WTC11 (cell line): ENCODE measurements at places on chromosomes 12 and 14. TPM values are rescaled to one million over a fixed set of nuclear protein-coding genes. Genes with fewer than 3 reads are reported as not detected.
A peak's percentile ranks its signal among the peaks of the same experiment; 100 is the strongest.

Gene SLC17A8
- 0.05 to 0.26 TPM in 2 of 3 replicates, not detected in the other for total RNA-seq

DNA sequence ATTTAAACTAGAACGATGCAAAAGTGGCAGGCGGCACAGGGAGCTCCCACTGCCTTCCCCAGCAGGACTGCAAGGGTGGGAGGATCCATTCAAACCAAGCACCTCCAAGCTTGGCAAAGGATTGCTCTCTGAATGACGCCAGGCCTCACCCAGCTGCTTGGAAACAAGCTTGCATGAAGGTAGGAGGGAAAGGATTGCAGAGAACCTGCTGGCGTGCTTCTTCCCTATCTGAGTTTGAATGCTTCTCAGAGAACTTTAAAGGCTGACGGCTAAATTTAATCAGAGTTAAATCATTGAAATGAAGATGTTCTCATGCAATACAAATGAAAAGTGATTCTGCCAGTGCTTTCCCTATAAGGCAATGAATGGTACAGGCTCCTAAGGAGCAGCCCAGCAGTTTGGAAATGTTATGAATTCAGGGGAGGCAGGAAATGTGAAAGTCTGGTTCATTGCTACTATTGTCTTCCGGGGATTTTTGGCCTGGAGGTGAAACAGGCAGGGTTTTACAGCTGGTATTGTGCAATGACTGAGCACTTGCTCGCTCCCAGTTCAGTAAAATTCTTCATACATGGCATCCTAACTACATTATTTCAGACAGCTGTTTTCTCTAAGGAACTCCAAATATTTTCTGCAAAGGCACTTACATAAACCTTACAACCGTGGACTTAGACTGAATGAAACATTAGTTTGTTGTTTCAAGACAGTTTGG lies 31.9 kb upstream of the DUSP6 start:
- H3K27ac ChIP-seq: peak overlapping the region; percentile 95
- peaks cover 52% of the 10 kb centered on the region for H3K4me1 ChIP-seq
- peak; percentile 54 for DNase-seq
- H3K4me3 ChIP-seq: no peak overlapping the region
- no peaks in the 10 kb centered on the region for H3K36me3 ChIP-seq
- H3K27me3 ChIP-seq: no peaks in the 10 kb centered on the region

GRCh38 chr14:78286210-78286609 lies 116.0 kb downstream of the NRXN3 start:
- H3K36me3 ChIP-seq: 0 out of 2 replicates have a peak, but pooled peaks cover 2% of the 10 kb centered on the region
- H3K27me3 ChIP-seq: no peaks in the 10 kb centered on the region
- H3K4me1 ChIP-seq: peaks cover 15% of the 10 kb centered on the region
- DNase-seq: no peak

DNA sequence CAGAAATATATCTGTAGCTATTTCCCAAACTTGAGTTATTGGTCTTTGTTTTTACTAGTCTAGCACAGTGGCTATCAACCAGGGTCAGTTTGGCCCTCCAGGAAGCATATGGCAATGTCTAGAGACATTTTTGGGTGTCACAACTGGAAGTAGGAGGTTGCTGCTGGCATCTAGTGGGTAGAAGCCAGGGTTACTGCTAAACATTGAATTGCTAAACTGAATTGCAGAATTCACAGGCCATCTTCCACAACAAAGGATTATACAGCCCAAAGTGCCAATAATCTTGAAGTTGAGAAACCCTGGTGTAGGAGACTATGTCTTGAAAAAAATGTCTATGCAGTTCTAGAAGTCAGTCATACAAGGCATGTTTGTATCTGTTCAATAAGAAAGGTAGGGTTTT lies 27.7 kb downstream of the ARHGAP5 start:
- H3K4me1 ChIP-seq: peaks cover 2% of the 10 kb centered on the region
- H3K36me3 ChIP-seq: no peaks in the 10 kb centered on the region
- no peak overlapping the region for H3K27ac ChIP-seq
- no peak for DNase-seq

DNA sequence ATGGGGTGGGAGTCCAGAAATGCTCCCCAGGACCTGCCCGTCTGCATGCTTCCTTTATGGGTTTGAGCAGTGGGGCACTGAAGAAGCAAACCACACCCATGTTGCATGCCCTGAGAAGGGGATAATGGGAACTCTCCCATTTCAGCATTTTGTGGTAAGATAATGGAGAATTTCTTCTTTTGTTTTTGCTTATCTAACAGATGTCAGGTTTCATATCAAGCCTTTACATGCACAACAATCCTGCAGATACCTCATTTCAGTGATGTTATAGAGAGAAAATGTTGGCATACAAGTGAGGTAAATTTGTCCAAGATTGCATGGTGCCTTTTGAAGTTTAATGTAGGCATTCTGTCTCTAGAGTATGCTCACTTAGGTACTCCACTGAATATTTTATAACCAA lies 177.0 kb downstream of the ALX1 start:
- H3K4me1 ChIP-seq: peaks cover 18% of the 10 kb centered on the region
- no peaks in the 10 kb centered on the region for H3K27me3 ChIP-seq
- H3K27ac ChIP-seq: no peak overlapping the region
- no peak overlapping the region for H3K4me3 ChIP-seq
- peaks cover 4% of the 10 kb centered on the region for H3K36me3 ChIP-seq

Gene EXOC5
- total RNA-seq: 71.5 to 80.4 TPM (median 74.2 TPM) in 3 replicates

DNA sequence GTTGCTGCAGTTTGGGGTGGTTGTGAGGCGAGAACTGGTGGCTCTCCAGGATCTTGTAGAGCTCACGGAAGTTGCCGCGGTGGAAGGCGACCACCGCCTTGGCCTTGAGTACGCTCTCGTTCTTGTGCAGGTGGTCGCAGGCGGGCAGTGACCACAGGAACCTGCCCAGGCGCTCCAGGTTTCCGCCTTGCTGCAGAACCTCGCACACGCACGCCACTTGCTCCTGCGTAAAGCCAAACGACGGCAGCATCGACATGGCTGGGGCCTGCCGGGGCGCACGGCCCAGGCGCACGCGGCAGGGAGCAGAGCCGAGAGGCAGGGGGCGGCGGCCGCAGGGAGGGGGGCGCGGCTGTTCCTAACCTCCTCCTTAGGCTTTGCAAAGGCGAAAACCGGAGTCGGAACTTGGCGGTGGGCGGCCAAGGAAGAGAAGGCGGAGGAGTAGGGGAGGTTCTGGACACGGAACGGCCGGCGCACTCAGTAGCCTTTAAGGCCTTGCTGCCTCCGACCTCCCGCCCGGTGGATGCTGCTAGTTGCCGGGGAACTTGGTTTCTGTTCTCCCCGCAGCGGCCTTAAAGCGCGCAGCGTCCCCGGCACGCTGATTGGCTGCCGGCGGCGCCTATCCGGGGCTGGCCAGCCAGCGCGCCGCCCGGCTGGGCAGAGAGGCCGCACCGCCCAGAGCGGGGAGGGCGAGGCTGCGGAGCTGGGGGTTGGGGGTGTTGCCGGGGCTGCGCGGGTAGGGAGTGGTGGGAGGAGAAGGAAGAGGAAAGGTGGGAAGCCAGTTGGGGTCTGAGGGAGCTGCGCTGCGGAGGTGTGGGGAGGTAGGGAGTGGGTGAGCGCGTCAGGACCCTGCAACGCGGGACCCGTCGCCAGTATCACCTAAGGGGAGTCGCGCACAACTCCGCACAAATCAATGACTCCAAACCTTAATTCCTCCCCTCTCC lies at the start of gene SIX1:
SIX1 (minus strand) TSS at position 544 of the 941 bp plus-strand sequence; CDS start at position 256, 288 bp downstream.
- H3K27me3 ChIP-seq: peaks cover 99% of the 10 kb centered on the region
- no peak within 1 kb of the TSS for H3K27ac ChIP-seq
- H3K4me1 ChIP-seq: peaks cover 85% of the 10 kb centered on the region
- H3K36me3 ChIP-seq: no peaks in the 10 kb centered on the region
- DNase-seq: peak; percentile 91
- peak within 1 kb of the TSS; percentile 70 for H3K4me3 ChIP-seq

DNA sequence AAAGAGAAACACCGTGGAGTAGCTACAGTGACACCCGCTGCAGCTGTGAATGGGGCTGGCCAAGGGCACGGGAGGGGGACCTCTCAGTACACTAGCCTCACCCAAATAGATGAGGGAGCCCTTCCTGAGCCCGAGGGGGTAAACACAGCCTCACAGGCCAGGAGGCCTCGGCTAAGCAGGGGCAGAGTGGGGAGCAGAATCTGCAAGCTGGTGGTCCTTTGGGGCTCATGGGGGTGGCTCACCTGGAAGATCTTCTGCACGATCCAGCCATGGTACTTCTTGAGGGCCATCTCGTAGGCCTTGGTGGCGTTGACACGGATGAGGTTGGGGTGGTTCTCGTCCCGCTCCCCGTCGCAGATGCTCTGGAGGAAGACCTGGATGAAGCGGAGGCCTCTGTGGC lies 22.2 kb upstream of the TRPV4 start:
- H3K36me3 ChIP-seq: peaks cover 6% of the 10 kb centered on the region; the same call in 1 of the 2 replicates
- H3K27me3 ChIP-seq: no peaks in the 10 kb centered on the region
- H3K27ac ChIP-seq: no peak overlapping the region

DNA sequence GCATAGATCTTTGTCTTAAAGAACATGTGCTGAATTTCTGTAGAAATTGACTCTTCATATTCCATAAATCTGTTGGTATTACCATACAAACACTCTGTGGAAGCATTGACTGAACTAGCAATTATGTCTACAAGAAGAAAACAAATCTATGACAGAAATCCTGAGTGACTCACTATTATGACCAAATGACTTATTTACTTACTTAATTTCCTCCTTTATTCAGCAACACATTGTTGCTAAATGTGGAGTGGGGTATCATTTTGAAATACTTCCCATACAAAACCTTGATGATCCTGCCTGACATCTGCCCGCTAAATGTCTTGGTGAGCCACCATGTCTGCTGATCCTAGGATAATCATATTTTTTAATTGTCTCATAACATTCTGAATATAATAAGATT lies 99.1 kb upstream of the SLCO1C1 start:
- H3K4me3 ChIP-seq: no peak overlapping the region
- H3K4me1 ChIP-seq: 0 out of 2 replicates have a peak, but pooled peaks cover 3% of the 10 kb centered on the region
- H3K36me3 ChIP-seq: no peaks in the 10 kb centered on the region
- no peaks in the 10 kb centered on the region for H3K27me3 ChIP-seq

Gene KRT79
- total RNA-seq: not detected in 3 replicates

DNA sequence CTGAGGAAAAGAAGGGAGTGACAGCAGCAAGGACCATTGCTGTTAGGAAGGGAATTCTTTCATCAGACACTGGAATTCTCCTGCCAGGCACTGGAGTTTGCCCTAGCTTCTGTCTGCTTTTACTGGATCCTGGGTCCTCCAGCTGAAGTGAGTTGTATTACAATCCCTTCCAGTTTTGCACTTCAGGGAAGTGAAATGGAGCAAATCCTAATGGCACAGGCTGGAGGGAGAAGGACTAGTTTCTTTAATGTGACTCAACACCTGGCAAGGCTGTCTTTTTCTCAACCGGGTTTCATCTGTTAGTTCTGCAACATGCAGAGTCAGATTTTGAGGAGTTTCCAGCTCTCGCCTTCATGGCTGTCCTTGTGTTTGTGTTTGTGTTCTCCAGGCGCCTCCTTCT lies 45.8 kb downstream of the ETV6 start:
- no peaks in the 10 kb centered on the region for H3K27me3 ChIP-seq
- DNase-seq: no peak
- peaks cover 14% of the 10 kb centered on the region for H3K4me1 ChIP-seq
- peak overlapping the region; percentile 29; the same call in 1 of the 2 replicates for H3K27ac ChIP-seq
- no peak overlapping the region for H3K4me3 ChIP-seq
- no peaks in the 10 kb centered on the region for H3K36me3 ChIP-seq

DNA sequence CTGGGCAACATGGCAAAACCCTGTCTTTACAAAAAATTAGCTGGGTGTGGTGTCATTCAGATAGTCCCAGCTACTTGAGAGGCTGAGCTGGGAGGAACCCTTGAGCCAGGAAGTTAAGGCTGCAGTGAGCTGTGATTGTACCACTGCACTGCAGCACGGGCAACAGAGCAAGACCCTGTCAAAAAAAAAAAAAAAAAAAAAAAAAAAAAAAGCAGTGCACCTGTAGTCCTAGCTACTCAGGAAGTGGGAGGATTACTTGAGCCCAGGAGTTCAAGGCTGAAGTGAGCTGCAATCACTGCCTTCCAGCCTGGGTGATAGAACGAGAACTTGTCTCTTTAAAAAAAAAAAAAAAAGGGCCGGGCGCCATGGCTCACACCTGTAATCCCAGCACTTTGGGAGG lies 5.6 kb downstream of the REM2 start:
- peaks cover 31% of the 10 kb centered on the region for H3K27me3 ChIP-seq
- no peak overlapping the region for H3K4me3 ChIP-seq
- H3K27ac ChIP-seq: no peak overlapping the region
- H3K36me3 ChIP-seq: no peaks in the 10 kb centered on the region

Gene LRP6
- 61.9 to 72.8 TPM (median 68.8 TPM) in 3 replicates for total RNA-seq

Gene C12orf54
- not detected in 3 replicates for total RNA-seq

- H3K27ac ChIP-seq: no peak overlapping the region
- H3K27me3 ChIP-seq: no peaks in the 10 kb centered on the region; the same call in 1 of the 2 replicates
- no peaks in the 10 kb centered on the region for H3K36me3 ChIP-seq
- H3K4me1 ChIP-seq: peaks cover 17% of the 10 kb centered on the region
- no peak for DNase-seq
- no peak overlapping the region for H3K4me3 ChIP-seq
Measured at GRCh38 chr12:48764521-48764920, 24.4 kb downstream of the ADCY6 start.

- H3K27ac ChIP-seq: no peak overlapping the region
- no peak overlapping the region for H3K4me3 ChIP-seq
- peak; percentile 35 for DNase-seq
- peaks cover 11% of the 10 kb centered on the region; the same call in 1 of the 2 replicates for H3K4me1 ChIP-seq
- no peaks in the 10 kb centered on the region for H3K27me3 ChIP-seq
- peaks cover 5% of the 10 kb centered on the region for H3K36me3 ChIP-seq
Measured at GRCh38 chr14:101857226-101857625, 95.7 kb downstream of the PPP2R5C start.

DNA sequence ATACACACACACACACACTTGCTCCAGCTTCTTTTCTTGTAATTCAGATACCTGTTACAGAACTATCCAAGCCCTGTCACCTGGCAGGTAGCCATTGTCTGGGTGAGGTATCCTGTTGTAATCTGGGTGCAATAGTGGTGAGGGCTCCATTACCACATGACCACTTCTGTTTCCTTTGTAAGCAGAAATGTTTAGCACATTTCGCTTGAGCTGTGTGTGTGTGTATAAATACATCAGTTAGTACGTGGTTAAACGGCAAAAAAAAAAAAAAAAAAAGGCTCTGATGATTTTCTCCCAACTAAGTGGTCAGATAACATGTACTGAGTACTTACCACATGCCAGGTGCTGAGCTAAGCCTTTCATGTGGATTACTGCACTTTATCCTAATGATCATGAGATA lies 129.3 kb upstream of the SSTR1 start:
- no peak overlapping the region for H3K27ac ChIP-seq
- peaks cover 3% of the 10 kb centered on the region; the same call in 1 of the 2 replicates for H3K27me3 ChIP-seq
- no peak for DNase-seq
- no peak overlapping the region for H3K4me3 ChIP-seq
- peaks cover 9% of the 10 kb centered on the region for H3K36me3 ChIP-seq

DNA sequence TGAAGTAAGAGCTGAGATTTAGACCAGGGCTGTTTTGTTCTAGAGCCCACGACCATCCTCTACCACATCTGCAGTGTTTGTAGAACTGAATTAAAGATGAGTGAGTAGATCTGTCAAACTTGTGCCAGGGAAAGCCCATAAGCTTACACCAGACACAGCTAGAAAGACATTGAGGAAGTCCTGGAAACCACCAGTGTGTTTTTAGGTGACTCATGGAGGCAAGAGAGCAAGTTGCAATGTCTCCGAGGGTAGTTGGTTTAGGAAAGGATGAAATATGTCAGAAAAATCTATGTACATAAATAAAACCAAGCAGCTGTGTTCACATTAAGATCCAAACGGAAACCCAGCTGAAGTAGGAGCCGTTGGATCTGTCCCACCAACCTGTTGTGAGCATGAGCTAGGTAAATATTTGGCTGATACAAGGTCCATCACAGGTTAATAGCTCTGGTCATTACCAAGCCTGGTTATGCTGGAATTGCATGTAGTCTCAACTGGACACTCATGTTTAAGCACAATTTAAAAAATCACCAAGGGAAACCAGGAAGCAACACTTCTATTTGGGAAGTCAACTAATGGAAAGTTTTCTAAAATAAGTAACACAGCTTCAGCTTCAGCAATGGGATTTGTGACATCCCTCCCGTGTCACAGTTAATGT lies 49.9 kb upstream of the PLEKHG3 start:
- no peak for DNase-seq
- H3K27ac ChIP-seq: no peak overlapping the region
- H3K27me3 ChIP-seq: no peaks in the 10 kb centered on the region

Gene GDF3
- total RNA-seq: 34.4 to 42.0 TPM (median 38.2 TPM) in 3 replicates
